ENCODE measurements at places on chromosomes 2 and 18.
A peak's percentile ranks its signal among the peaks of the same experiment; 100 is the strongest.

DNA sequence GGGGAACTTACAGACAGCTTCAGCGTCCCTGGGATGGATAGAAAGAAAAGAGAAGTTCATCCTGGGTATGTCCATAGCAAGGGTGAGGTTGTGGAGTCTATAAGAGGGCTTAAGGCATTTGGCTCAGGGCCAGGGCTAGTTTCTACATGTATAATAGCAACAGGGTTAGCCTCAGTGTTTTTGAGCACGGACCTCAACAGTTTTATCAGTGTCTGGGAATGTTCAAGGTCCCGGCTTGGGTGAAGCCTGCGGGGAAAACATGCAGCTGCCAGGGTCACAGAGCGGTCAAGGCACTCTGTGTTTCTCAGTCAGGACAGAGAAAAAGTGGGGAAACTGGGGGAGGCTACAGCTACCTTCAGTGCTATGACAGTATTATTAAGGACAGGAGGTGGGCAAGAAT, 427.7 kb upstream of the HS6ST1 start:
- DNase-seq = peak; percentile 72

- no peak for DNase-seq
Observed at GRCh38 chr2:15832030-15832709, 108.2 kb upstream of the MYCN start.

DNA sequence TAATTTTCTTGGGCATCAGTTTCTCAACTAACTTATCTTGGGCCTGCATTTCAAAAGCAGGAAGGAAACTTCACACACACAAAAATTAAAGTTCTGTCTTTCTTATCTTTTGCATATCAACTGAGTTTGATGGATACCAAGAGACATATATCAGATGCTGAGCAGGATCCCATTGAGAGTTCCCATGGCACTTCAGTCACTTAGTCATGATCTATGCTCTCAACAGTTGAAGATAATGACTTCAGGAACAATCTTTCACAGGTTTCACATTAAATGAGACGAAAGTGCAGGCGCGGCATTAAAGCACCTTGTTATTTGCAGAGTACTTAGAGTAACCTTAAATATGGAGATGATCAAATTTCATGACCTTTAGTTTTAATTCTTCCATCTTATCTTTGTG, 2139.8 kb upstream of the CELF4 start:
- no peak for DNase-seq

DNA sequence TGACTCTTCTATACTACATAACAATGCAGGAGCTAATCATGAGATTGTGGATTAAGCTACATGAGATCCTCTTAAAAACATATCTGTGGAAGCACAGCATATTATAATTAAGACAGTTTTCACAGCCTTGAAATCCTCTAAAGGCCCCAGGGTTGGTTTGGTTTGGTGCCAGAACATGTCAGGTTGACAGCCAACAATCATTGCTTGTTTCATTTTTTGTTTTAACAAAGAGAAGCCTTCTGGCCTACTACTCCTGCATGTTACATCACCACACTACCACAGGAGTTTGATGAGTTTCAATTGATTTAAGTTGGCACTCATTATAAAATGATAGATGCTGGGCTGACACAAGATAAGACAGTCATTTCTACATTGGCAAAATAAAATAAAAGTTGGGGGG, 255.9 kb upstream of the ERBB4 start:
- DNase-seq = no peak

DNA sequence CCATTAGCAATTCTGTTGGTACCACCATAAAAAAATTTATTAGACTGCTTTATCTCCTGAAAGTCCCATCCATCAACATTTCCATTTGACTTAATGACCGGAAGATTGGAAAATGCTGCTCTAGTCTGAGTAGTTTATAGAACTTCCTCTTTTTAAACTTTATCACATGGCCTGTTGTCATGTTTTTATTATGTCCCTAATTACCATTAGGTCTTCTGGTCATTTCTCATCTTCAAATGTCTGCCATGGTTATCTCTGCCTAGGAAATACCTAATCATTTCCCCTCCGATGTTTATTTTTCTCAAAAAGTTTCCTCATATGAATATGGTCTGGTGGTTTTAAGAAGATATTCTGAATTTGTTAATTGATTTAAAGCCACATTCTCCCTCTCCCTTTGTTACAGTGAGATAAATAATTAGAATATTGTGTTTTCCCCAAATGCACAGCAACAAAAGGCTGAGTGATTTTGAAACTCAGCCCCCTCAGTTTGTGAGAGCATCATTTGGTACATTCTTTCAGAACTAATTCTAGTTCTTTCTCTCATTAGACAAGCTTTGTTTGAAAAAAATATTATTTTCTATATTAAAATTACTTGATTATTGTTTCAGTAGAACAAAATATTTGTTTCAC, 317.1 kb upstream of the ST6GAL2 start:
- no peak for DNase-seq

GRCh38 chr18:23871410-23871809, 143.1 kb upstream of the TTC39C start:
- no peak for DNase-seq

- no peak for DNase-seq
Observed at GRCh38 chr18:51077217-51077616, 47.2 kb downstream of the SMAD4 start.

DNA sequence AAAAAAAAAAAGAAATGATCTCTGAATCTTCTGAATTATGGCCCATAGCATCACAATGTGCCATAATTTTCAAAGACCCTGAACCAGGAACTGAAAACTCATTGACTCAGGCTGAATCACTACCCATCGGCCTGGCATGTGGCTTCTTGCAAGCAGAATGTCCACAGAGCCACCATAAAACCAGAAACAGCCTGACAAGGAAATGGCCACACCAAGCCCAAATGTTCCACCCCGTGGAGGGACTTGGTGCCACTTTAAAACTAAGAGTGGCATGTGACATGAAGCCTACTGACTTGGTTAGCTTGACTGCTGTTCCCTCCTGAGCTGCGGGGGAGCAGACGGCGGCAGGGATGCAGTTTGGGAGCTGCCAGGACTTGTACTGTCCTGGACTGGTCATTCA, 71.2 kb upstream of the RBM44 start:
- DNase-seq = no peak

- DNase-seq = peak; percentile 53
Observed at GRCh38 chr18:31203096-31203793, 40.6 kb upstream of the DSC1 start.

DNA sequence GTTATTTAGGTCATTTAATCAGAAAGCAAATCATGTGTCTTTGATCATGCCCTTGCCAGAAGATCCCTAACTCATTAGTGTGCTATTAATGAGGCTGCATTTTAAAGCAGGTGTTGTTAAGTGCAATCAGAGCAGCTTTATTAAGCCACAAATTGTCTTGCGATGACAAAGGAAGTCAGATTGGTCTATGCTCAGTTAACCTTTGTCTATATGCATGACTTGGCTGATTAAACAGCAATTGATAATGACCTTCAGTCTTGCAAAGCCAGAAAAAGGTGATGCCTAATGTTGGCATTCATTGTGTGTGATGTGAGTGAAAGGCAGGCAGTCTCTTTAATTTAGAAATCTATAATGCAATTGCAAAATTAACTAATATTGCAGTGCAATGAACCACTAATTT, 166.9 kb downstream of the RND3 start:
- no peak for DNase-seq

- DNase-seq = no peak
Observed at GRCh38 chr2:86412007-86412406, 29.2 kb upstream of the KDM3A start.

- no peak for DNase-seq
Observed at GRCh38 chr2:203959672-203960071, 23.1 kb downstream of the ICOS start.

DNA sequence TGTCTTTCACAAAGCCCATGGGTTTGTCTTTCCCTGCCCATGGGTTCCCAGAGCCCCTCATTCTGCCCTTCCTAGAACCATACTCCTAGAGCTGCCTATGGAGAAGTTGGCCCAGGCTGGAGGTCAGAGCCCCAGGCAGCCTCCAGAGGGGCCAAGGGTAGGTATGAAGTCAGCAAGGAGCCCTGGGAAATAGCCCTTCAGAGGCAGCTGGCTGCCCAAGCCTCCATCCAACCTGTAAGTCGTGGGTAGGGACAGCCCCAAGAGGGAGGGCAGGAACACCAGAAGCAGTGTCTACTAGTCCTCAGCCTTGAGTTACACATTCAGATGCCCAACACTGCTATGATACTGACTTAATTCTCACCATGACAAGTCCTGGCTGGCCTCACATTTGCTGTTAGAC, 49.5 kb downstream of the TMEM247 start:
- no peak for DNase-seq

GRCh38 chr18:44651918-44652572, 28.6 kb upstream of the SETBP1 start:
- DNase-seq = no peak

DNA sequence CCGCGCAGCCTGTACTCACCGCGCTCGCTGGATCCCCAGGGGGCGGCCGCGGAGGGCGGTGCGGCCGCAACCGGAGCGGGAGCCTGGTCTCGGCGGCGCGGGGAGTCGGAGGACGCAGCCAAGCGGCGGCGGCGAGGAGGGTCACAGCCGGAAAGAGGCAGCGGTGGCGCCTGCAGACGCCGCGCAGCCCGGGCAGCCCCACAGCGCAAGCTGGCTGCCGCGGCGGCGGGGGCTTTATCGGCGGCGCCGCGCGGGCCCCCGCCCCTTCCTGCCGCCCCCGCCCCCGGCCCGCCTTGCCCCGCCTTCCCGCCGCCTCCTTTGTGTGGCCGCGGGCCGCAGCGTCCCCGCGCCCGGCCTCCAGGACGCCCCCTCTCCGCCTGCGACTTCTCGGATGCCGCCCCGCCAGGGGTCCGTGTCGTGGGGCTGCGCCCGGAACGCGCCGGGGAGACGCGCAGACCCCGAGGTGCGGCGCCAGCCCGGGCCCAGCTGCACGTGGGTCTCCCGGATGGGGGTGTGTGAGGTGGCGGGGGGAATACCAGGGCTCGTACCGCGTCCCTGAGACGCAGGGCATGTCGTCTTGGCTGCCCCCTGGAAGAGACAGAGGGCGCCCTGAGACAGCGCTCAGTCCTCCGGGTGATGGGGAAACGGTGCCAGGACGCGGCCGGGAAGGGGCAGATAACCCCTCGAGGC, at the start of gene SERPINE2:
TSS of gene SERPINE2 (minus strand) at position 207 of the 690 bp plus-strand sequence. CDS start 37,386 bp downstream, outside the sequence.
- peak; percentile 87 for DNase-seq

GRCh38 chr18:25544546-25545287, 192.8 kb upstream of the ZNF521 start:
- DNase-seq = no peak

DNA sequence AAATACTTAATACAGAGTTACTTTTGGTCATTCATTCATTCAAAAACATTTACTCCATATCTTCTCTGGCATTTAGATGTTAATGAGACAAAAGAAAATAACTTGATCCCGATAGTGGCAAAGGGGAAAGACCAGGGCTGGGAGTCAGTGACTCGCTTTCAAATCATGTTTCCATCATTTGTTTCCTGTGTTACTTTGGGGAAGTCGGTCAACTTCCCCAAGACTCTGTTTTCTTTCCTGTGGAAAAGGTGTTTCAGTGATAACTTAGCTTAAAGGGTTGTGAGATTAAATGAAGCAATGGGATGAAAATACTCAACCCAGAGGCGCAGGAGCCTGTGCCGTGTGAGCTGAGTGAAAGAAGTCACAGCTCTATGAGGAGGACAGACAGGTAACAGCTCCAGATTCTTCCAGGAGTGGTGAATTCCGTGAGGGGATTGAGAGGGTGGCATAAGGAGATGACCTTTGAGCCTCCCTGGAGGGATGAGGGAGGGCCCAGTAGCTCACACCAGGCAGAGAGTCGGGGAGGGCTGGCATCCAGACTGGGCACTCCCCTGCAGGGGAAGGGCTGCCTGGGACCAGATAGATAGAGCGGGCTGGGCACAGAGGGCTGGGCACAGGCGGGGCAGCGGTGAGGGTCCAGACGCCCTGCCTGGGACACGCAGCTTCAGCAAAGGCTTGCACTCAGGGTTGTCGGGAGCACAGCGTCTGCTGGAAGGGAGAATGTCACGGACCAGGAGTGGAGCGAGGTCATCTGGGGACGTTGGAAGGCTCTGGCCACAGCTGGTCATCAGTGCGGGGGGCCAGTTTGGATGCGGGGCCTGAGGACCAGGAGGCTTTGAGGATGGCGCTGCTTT, 70.1 kb downstream of the TSHZ1 start:
- no peak for DNase-seq

DNA sequence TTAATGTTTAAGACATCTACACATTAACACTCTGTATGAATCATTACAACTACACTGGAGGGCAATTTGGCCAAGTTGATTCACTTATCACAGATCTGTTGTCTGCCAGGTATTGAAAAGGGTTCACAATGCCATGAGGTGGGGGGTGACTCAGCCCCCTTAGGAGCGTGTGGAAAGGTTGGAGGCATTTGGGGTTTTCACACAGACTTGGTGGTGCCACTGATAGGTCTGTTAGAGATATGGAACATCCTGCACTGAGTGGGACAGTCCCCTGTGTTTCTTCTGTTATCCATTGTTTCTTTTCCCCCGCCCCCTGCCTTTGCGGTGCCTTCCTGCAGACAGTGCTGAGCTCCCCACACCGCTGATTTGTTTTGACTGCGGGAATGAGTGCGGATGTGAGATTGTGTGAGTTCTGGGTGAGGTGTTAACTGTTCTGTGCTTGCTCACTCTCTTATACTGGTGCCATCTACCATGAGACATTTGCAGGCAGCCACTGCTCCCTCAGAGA, 9.3 kb upstream of the TSN start:
- no peak for DNase-seq

DNA sequence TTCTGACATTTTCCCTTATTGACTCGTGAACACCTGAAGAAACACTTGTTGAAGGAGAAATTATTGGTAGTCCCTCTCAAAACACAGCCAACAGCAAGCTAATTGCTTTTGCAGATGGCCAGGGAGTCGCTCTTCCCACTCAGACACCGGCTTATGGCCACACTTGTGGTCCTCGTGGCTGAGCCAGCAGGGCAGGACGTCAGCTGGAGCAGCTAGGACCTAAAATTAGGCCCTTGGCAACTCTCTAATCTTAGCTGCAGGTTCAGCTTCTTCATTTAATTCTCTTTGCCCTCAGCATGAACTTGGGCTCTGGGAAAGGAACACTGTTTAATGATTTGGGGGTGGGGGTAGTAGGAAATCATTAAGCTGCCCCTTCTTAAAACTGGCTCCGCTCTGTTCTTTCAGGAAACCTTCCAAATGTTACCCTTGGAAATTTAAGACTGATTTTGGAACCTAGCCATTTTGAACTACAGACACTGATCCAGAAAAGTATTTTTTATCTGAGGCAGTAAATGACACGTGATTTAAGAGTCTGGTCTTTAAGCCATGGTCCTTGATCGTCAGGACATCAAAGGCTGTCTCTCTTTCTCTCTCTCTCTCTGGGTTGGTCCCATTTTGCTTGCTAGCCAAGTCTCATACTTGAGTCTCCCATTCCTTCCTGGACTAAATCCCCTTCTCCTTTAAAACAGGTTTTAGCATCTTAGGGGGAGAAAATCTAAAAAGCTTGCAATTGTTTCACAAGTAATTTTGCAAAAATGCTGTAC, 77.5 kb downstream of the CDK15 start:
- DNase-seq = peak; percentile 93

DNA sequence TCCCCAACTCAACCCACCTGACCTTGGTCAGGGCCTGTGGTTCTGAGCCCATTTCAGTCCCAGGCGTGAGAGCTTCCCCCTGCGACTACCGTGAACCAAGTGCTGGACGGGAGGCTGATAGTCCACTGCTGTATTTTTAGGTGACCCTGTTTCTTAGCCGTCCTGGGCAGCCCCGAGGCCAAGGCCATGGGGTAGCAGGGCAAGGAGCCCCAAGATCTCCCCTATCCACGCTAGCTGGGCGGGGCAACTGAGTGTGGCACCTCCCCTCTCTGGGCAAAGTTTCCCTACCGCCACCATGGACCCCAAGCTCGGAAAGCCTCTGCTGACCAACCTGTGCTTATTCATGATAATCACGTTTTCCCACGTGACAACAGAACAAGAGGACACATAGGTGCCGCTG, 583 bp upstream of the KLHL30 start:
- no peak for DNase-seq

- DNase-seq = no peak
Observed at GRCh38 chr2:37792366-37792765, 120.9 kb upstream of the CDC42EP3 start.

Measured in lung (tissue), 17 donors.